ENCODE measurements at places on chromosomes 5 and 9. TPM values are rescaled to one million over a fixed set of nuclear protein-coding genes. Genes with fewer than 3 reads are reported as not detected.

The DNM1 gene
- 2.8 TPM for total RNA-seq

The ABCA1 gene
- 63.1 TPM for total RNA-seq

The ACSL6 gene
- total RNA-seq: not detected

The CARD9 gene
- under 0.01 TPM for total RNA-seq

The CDH9 gene
- total RNA-seq: not detected

The ECM2 gene
- total RNA-seq: 1.4 TPM
